Cortex of kidney (tissue), 1 donor: ENCODE measurements at places on chromosomes 13 and 19.

DNA sequence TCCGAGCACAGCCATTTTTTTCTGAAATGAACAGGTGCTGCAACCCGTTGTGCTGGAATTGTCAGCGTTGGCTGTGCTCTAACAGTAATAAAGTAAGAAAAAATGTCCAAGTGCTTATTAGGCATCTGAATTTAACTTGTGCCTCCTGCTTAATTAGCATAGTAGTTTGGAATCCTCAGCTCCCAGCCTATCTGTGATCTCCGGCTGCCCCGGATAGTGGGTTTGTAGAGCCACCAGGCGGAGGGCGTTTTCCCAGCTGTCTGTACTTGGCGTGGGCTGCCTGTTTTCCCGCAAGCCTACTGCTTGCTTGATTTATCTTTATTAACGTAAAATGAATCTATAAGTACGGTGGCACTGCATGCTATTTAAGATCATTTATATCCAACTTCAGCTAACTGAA, 137.9 kb downstream of the MTUS2 start:
- no peak for DNase-seq

- DNase-seq = no peak
Observed at GRCh38 chr19:15279326-15279904, 47.2 kb upstream of the EPHX3 start.

DNA sequence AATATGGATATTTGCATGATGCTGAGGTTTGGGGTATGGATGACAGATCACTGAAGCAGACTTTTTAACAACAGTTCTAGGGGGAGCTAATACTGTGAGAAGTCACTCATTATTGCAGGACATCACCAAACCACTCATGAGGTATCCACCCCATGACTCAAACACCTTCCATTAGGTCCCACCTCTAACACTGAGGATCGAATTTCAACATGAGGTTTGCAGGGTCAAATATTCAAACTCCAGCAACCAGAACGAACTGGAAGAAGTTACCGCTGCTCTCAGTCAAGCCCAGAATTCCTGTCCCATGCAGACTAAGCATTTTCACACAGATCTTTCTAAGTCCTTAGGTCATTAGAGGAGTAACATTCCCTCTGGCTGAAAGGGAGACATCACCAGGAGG, 758.9 kb downstream of the UQCRFS1 start:
- DNase-seq = no peak

- DNase-seq = no peak
Observed at GRCh38 chr19:8609279-8610040, 1.1 kb downstream of the ADAMTS10 start.
